HS-5 (cell line): ENCODE measurements at places on chromosomes 5 and 9.

GRCh38 chr9:107730666-107731065 is 241.1 kb upstream of the KLF4 start:
- DNase-seq, result no peak

DNA sequence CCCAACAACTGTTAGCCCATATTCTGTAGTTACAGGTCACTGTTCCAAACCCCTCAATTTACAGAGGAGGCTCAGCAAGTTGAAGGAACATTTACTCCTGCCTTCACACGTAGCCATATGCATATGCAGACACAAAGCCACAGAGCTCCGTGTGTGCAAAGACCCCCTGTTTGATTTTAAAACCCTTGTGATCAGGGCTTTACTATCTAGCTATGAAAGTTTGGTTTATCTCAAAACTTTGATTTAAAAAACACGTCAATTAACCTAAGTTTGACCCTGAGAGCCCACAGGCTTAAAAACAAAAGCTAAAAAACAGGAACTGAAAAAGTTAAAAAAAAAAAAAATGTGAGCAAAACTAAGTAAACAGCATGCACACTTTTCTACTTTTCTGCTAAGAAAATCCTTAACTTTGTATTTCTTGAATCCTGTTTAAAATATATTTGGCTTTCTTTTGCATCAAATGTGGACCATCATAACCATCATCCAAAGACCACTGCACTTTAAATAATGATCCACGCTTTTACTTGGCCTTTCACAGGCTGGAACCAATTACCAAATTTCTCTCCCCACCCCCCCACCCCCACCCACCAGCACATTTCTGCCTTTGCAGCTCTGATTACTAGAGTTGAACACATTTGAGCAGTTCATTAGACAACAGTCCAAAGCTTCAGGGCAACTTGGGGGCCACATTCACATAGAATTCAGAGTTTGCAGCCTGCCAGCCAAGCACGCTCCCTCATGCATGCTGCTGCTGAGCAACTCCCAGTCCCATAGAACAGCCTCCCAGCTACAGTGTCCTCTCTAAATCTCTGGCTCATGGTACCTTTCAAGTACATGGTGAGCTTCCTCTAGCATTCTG is 128.8 kb upstream of the MAP3K1 start:
- DNase-seq, result no peak

GRCh38 chr5:76400466-76400865 is 2.6 kb upstream of the IQGAP2 start:
- no peak for DNase-seq

GRCh38 chr9:115106001-115106400 is 12.0 kb downstream of the TNC start:
- no peak for DNase-seq

- no peak for DNase-seq
These were observed 556.9 kb downstream of the PTPRD start for GRCh38 chr9:10055886-10056395.

- no peak for DNase-seq
These were observed 37.9 kb downstream of the ERGIC1 start for GRCh38 chr5:172871982-172872381.

GRCh38 chr5:20032896-20033295 is 44.9 kb upstream of the CDH18 start:
- DNase-seq, result no peak

DNA sequence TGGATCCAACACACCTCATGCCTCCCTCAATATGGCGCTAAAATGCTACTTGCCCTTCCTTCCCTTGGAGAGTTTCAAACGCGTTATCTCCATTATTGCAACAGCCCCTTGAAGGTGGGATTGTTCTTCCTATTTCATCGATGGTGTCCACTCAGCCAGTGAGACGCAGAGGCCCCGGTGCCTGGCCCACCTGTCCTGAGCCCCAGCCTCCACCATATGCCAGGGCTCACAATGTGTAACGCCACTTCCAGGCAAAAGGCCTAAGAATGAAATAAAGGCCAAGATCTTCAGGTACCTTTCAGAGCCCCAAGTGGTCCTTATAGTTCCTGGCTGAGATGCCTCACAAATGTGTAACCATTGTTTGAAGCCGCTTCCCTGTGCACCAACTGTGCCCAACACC is 170.7 kb upstream of the PHYKPL start:
- DNase-seq, result no peak

DNA sequence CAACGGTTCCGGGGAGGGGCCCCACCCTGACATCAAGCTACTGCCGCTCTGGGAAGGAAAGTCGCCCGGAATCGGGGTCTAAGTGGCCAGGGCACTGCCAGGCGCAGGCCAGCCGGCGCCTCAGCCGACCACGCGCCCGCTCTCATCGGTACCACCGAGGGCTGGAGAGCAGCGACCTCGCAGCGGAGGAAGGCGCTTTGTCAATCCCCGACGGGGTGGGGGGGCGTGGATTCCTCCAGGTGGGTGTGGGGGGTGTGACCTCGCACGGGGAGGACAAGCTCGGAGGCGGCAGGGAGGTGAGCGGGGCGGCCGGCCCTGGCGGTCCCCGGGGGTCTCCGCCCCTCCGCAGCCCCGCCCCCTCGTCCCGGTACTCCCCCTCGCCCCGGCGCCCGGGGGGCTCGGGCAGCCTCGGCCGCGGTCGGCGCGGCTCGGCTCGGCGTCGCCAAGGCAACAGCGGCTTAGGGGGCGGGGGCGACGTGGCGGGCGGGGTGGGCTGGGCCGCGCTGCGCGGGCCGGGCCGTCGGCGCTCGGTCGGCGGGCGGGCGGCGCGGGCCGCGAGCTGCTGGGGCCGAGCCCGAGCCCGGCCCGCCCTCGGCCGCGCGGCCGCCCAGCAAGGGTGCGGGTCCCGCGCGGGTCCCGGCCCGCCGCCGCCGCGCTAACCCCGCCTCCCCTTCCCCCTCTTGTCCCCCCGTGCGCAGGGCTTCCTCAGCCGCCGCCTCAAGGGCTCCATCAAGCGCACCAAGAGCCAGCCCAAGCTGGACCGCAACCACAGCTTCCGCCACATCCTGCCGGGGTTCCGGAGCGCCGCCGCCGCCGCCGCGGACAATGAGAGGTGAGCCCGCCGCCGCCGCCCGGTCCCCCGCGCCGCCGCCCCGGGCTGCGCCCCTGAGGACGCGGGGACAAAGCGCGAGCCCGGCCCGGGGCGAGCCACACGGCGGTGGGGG is 47.5 kb downstream of the DAB2IP start:
- DNase-seq, result no peak

- DNase-seq, result no peak
These were observed 499 bp upstream of the FOXE1 start for GRCh38 chr9:97852399-97853055.

- no peak for DNase-seq
These were observed 1741.8 kb upstream of the CDH9 start for GRCh38 chr5:28780083-28780692.

DNA sequence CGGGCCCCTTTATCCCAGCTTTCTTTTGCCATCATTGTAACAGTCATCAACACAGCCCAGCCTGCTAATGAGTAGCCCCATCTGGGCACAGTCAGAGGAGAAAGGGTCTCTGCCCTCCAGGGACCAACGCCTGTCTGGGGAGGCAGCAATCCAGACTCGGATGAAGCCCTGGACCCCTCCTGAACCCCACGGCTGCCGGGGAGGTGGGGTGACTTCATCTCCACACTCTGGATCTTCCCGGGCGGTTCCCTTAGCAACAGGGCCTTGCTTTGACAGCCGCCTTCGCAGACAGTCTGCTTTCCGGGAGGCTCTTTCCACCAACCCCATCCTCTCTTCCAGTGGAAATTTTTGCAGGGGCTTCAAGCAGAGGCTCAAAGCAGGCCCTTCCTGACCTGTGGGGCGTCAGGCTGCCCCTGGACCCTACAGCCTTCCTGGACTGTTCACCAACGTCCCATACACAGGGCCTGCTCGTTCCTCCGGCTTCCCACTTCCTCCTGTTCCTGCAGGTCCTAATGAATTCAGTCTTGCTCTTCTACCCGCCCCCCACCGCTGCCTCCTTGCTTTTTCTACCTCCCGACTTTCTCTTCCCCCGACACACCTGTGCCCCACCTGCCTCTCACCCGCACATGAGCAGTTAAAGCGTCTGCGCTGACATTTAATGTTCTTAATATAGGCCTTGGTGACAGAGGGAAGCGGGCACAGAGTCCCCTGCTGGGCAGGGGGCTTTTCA is 161.7 kb upstream of the MVB12B start:
- DNase-seq, result no peak

DNA sequence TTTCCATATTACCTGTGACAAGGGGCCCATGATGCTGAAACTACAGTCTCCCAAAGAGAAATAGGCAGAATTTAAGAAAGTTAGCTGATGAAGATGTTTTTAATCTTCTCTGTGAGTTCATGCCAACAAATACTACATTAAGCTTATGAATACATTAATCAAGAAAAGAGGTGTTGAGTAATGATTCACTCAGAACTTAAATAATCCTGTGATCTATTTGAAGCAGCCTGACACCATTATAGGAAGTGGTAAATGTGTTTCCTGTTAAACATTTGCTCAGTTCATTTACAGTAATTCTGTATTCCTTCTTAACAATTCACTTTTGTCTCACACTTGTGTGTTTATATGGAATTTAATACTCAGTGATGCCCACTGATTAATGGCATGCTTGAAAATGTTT is 75.0 kb upstream of the IZUMO3 start:
- DNase-seq, result no peak

- DNase-seq, result no peak
These were observed 33.1 kb downstream of the ATP6V0E1 start for GRCh38 chr5:173016598-173017046.

GRCh38 chr5:178839319-178839704 is 20.4 kb upstream of the ZNF354B start:
- no peak for DNase-seq

GRCh38 chr5:143231416-143231815 is 172.1 kb downstream of the NR3C1 start:
- DNase-seq, result no peak

DNA sequence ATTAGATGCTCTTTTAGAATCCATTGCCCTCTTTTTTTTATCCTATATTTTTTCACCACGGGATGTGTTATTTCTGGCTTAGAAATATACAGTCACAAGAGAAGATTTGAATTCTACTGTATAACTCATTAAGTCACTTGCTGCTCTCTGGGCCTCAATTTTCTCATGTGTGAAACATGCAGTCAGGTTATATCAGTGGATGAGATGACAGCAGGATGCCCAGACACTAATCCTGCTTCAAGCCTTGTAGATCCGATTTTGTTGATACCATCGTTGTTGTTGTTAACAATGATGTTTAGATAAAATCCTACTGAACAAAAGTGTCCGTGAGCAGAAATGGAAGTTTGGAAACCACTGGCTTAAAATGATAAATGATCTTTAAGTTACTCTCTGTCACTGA is 421.9 kb upstream of the DMAC1 start:
- DNase-seq, result no peak

GRCh38 chr5:93246090-93246855 is 334.7 kb downstream of the NR2F1-AS1 start:
- DNase-seq, result no peak
